Activated CD8-positive, alpha-beta memory T cell treated with anti-CD3 and anti-CD28 coated beads, Interleukin-2, amount 10 ng/mL, durations not matched to agents 7 days and 5 days (primary cell): ENCODE measurements at places on chromosomes 3 and 15. TPM values are rescaled to one million over a fixed set of nuclear protein-coding genes. Genes with fewer than 3 reads are reported as not detected.

Gene TBC1D21
- total RNA-seq: not detected

Gene MITF
- total RNA-seq: not detected

Gene GPD1L
- total RNA-seq: 26.8 TPM

Gene GPR27
- 2.3 TPM for total RNA-seq

Gene RBP2
- total RNA-seq: not detected

Gene SH2D7
- 0.26 TPM for total RNA-seq

Gene AGTR1
- not detected for total RNA-seq

Gene SHQ1
- 27.4 TPM for total RNA-seq

Gene CAMK2N2
- 0.37 TPM for total RNA-seq
